ENCODE measurements at places on chromosomes 6 and 20.

DNA sequence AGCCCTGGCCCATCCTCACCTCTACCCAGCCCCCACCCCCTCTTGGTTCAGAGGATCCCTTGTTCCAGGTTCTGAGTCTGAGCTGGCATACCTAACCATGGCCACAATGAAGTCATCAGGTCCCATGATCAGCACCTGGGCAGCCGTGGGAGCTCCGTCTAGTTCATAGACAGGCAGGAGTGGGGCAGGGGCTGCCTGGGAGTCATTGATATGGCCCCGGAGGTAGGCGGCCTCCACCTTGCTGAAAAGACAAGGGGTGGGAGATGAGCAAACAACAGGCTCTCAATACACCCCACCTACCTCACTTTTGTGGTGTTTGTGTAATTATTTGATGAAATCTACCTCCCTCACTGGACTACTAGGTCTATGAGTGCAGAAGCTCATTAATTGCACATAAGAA, 20.4 kb downstream of the GGT7 start:
- no peak for DNase-seq

DNA sequence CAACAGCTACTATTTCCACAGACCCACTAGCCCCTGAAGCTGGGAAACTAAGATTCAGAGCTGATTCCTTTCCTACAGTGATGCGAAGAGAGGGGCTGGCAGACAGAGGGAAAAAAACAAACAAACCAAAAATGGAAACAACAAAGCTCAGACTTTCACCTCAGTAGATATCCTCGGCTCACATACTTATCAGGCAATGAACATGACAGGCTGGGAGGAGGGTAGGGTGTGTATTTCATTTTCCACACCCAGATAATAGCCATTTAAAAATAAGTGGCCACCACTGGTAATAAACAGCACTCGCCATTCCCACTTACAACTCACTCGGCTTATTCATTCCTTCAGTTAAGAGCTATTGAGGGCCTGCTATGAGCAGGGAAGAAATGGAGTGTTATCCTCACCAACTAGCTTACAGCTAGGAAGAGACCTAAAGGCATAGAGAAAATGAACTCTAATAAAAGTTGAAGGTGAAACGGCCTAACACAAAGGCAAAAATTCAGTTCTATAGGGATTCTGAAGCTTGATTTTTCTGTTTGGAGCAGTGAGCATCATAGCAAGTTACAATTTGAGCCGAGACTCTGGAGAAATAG, 32.0 kb upstream of the SPTLC3 start:
- DNase-seq: no peak

GRCh38 chr6:156980515-156980914, 203.3 kb downstream of the ARID1B start:
- no peak for DNase-seq

DNA sequence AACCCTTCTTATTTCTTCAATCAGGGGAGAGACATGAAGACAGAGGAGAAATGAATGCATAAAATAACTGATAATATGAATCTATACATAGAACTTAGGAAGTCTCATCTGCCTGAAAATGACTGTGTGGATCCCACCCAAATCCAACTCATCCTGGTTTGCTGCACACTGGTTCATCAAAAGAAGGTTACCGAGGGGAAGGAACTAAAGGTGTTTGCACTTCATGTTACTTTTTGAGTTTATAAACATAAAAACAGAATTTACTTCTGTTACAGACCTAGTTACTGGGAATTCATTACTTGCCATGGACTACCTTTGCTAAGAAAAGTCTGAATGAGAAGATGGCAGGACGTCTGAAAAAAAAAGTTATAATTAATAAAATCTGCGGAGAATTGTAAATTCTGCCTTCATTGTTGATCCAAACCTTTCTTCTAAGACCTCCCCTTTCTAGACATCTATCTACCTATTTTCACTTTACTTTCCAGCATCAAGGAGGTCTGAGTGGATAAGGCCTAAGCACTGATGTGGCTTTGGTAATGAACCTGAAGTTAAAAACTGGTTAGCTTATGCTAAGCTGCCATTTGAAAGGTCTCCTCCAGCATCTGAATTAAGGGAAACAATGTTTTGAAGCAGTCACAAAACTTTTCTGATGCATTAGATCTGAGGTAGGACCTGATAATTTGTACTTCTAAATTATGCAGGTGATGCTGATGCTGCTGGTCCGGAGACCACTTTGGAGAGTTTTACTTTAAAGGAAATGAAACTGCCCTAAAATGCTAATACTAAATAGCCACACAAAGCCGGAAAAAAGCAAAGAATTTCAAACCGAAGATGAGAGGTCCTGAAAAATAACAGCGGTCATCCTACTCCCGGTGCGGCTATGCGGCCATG, 84.0 kb downstream of the HFE start:
- no peak for DNase-seq

DNA sequence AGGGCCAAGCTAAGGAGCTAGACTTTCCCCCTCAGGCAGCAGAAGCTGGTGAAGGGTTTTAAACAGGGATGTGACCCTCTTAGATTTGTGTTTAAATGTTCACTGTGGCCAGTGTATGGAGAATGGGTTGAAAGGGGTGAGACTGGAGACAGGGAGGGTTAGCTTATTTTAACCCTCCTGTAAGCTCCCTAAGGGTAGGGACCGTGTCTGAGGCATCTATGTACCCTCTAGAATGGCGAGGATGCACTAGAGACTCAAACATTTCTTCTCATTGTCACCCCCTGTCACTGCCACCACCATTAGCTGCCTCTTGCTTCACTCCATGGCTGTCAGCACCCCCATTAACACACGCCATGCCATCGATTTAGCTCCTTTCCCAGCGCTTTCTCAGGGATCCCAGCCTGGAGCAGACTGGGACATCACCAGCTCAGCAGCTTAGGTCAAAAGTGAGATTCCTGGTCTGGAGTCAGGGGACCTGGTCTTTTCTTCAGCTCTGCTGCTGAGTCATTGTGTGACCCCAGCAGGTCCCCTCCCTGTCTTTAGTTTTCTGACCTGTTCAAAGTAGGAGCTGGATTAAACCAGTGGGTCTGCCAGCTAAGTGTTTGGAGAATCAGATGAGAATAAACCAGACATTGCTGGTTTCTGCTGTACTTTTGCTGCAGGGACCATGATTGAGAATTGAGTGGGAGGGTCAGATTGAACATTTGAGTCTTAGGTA, 1.1 kb upstream of the SLC22A7 start:
- no peak for DNase-seq

- no peak for DNase-seq
Measured at GRCh38 chr6:170174124-170174770, 116.6 kb downstream of the DLL1 start.

DNA sequence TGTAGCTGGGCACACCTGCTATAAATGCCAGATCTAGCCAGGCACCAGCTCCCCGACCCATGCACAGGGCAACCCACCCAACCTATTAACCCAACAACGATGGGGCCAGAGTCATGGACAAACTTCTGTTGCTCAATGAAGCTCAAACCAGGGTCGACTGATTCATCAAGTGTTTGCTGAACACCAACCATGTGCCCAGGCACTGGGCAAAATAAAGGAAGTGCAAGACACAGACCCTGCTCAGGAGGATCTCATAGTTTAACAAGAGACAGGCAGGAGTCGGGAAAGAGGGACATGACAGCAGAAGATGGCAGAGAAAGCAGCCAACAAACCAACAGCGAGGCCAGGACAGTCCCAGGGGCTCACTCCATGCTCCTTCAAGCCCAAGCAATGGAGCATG, 18.8 kb downstream of the KCNK5 start:
- DNase-seq: no peak

DNA sequence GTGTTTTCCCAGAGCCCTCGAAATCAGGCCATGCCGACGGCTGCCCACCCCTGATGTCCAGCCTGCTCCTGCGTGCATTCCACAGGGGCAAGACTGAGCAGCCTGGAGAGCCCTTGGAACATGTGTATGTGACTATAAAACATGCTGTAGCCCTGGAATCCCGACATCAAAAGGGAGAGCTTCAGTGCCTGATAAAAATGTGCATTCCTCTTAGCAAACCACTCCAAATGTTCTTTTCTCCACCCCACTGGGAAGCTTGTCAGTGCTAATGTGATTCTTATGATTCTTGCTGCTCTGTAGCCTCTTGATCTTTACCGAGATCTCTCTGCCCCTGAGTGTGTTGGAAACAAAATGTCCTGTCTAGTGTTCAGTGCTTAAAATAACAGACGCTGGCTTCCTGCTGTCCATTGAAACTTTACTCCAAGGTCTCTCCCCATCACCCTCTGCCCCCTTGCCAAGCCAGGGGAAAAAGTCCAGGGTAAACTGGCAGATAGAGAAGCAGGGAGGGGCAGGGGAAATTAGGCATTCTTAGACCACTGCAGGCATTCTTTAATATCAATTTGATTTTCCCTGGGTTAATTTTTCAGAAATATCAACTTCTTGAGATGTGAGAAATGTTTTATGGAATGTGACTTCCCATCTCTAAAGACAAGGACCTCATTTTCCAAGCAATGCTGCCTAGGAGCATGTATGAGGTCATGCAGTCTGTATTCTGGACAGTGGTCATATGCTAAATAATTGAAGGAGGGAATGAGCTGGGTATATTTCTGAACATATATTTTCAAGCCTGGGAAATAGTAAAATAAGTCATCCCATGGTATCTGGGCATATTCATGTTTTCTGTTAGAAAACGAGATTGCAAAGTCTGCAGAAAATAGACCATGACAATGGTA, 73.8 kb upstream of the ISM1 start:
- no peak for DNase-seq

DNA sequence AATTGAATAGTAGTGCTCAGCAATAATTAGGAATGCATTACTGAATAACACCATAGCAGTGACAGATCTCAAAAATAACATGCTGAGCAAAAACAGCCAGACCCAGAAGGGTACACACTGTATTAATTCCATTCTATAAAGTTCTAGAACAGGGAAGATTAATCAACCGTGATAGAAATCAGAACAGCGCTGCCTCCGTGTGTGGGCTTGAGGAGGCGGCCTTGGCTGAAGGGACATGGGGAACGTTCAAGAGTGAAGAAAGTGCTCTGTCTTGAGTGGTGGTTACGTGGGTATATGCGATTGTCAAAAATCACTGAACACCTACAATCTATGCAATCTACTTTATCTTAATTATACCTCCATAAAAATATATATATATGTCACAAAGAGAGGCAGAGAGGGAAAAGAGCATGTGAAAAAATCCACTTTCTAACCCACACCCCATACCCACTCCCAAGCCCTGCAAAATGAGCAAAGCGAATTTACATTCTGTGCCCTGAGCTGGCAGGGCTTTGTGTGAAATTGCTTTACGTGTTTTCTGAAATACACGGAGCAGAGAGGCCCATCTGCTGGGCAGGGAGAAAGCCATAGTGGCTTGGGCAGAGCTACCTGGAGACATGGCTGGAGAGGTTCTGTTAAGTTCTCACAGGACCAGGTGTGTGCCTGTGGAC, 74.4 kb downstream of the NFATC2 start:
- no peak for DNase-seq

- no peak for DNase-seq
Measured at GRCh38 chr6:166076625-166077024, 91.0 kb downstream of the TBXT start.

- DNase-seq: no peak
Measured at GRCh38 chr6:108697561-108698161, 136.9 kb downstream of the FOXO3 start.

GRCh38 chr6:151002491-151002935, 137.0 kb downstream of the MTHFD1L start:
- DNase-seq: no peak

DNA sequence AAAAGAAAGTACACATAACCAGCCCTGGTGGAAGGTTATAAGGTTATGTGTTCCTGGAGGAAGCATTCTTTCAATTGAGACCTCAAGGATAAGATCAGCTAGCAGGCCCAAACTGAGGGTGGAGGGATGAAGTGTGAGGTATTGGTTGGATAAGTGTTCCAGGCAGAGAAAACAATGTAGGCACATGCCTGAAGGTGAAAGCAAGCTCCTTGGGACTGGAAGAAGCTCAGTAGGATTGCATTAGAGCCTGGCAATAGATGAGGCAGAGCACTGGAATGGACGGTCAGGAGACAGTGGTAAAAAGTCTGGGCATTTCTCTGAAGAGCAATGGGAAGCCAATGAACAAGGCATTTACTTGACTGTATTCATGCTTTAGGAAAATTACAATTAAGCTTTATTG, 89.9 kb upstream of the SHLD1 start:
- no peak for DNase-seq

DNA sequence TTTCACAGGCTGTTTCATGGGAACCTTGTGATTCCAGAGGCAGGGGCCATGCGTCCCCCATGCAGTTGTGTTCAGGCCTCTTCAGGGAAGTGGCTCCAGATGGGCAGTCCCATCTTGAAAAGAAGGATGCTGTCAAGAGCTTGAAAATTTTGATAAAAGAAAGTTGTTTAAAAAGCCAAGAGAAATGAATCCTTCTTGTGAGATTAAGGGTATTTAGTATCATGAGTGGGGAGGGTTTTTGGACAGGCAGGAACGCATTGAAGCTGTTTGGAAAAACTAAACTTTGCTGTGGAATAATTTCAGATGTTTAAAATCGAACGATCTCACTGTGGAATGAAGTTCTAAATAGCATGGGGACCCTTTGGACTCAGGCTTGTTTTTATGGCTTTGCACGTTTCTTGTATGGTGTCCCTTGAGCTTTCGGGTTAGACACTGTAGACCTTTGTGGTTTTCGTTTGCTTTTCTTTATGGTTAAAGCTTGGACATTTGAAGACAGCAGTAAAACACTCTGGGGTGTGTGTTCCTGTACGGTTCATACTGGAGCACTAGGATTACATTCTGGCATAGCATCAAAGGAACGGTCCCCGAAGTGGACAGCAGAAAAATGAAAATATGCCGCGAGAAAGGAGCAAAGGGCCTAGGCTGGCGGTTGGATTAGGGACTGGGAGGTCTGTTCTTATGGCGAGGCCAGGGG, 18.2 kb downstream of the KIF25 start:
- DNase-seq: no peak

GRCh38 chr20:3177746-3178485, 4.6 kb upstream of the LZTS3 start:
- no peak for DNase-seq

DNA sequence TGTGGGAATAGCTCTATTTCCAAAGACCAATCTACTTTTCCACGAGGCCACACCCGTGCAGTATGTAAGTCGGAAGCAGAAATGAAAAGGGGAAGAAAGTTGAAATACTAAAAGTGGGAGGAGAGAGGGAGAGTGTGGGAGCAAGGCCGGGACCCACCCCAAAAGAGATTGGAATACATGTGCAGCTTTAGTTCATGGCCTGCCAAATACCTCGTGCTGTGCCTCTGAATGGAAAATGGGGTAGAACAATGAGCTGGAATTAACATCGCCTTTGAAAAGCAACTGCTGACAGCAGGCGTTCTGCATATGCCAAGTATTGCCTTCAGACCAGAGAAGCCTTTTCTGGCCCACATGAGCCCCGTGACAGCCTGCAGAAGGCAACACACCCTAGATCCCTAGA, 155.6 kb downstream of the CD83 start:
- DNase-seq: no peak

DNA sequence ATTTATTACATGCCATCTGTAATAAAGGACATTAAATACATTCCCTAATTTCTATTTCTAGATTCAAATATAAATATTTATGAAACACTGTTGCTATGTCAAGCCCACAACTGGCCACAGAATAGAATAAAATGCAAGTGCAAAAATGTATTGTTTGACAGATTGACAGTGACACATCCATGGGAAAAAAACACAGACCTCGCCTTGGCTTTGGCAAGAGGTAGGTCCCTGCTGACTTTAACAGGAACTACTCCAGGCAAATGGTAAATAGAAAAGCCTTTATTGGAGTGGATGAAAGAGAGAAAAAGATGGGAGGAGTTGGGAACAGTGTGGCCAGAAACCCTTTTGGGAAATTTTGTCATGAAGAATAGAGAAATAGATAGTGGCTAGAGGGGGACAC, 622.9 kb downstream of the UTRN start:
- DNase-seq: no peak

Measured in WERI-Rb-1 (cell line).